ENCODE measurements at places on chromosomes 4 and X. TPM values are rescaled to one million over a fixed set of nuclear protein-coding genes. Genes with fewer than 3 reads are reported as not detected.

Gene PAGE2B
- not detected for total RNA-seq

Gene SPIN4
- total RNA-seq = 7.4 TPM

Gene FGFR3
- 6.4 TPM for total RNA-seq

Gene FSTL5
- total RNA-seq = not detected

Gene GAGE12H
- not detected for total RNA-seq

Gene FAT1
- 395 TPM for total RNA-seq

Gene ARSJ
- 61.7 TPM for total RNA-seq

Gene SCRG1
- total RNA-seq = 2.6 TPM

Gene CHST7
- total RNA-seq = 14.8 TPM

Gene NKX3-2
- total RNA-seq = 2.9 TPM

Gene PIM2
- total RNA-seq = 6.4 TPM

Gene MAGEA3
- total RNA-seq = not detected

Gene HPSE
- total RNA-seq = 4.9 TPM

Gene TNIP3
- not detected for total RNA-seq

Gene S100P
- total RNA-seq = not detected

Gene HPGD
- not detected for total RNA-seq

Gene CXCL1
- 132 TPM for total RNA-seq

Gene AMTN
- total RNA-seq = not detected

Gene TRO
- total RNA-seq = 83.2 TPM

Gene VCX2
- total RNA-seq = not detected

Gene SRPX2
- total RNA-seq = 42.8 TPM

Gene PAGE5
- total RNA-seq = not detected

Gene SSX2
- total RNA-seq = not detected

Gene SLBP
- total RNA-seq = 49.1 TPM

All from osteocyte (in vitro differentiated cells).